ENCODE measurements at places on chromosomes 2 and 18.

GRCh38 chr2:168003876-168004275 is 243.5 kb downstream of the STK39 start:
- DNase-seq, result no peak

- DNase-seq, result no peak
Observed at GRCh38 chr2:189466656-189467055, 25.4 kb downstream of the WDR75 start.

DNA sequence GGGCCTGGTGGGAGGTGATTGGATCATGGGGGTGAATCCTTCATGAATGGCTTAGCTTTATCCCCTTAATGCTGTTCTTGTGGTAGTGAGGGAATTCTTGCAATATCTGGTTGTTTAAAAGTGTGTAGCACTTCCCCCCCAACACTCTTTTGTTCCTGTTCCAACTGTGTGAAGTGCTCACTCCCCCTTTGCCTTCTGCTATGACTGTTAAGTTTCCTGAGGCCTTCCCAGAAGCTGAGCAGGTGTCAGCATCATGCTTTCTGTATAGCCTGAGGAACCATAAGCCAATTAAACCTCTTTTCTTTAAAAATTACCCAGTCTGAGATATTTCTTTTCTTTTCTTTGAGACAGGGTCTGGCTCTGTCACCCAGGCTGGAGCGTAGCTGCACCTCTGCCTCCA is 139.4 kb downstream of the RNF152 start:
- DNase-seq, result no peak

DNA sequence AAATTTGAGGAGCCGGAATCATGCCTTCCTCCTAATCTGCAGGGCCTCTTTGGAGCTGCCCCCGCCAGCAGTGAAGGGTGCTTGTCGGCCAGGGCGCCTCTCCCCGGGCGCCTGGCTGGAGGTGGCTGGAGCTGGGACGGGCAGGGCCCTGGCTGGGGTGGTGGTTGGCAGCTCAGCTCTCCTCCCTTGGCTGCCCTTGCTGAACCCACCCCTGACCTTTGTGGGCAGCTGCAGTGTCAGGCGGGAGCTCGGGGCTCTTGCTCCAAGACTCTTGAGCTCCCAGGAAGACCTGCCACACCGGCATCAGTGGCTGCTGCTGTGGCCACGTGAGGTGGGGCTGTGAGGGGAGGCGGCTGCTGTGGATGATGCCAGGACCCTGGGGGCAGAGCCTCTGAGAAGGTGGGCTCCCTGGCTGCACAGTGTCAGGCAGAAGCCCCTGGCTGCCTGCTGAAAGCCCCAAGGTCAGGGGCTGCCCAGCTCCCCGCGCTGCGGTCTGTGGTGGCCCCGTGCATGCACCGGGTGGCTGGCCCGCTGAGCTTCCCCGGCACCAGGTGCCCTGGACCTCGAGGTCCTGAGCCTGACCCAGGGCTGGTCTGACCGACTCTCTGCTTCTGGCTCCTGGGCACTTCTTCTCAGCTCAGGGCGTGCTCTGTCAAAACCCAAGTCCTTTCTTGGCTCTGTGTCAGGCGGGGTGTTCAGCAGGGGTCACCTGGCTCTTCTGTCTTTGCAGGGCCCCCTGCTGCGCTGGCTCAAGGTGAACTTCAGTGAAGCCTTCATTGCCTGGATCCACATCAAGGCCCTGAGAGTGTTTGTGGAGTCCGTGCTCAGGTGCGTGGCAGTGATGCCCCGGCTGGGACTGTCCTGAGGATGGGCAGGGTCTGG is 34.5 kb downstream of the PDIA6 start:
- DNase-seq, result no peak

DNA sequence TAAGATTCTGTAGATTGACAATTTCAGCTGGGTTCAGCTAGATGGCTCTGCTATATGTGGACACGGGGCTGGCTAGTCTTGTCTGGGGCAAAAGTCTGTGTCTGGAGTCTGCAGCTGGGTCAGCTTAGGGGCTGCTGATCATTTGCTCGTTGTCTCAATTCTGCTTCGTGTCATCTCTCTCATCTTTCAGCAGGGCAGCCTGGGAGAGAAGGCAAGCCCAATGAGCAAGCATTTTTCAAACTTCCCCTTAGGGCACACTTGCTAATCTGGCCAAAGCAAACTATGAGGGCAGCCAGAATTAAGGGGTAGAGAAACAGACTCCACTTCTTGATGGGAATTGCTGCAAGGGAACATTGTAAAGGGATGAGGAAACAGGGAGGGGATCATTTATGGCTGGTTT is 462.6 kb downstream of the SLC4A3 start:
- DNase-seq, result no peak

DNA sequence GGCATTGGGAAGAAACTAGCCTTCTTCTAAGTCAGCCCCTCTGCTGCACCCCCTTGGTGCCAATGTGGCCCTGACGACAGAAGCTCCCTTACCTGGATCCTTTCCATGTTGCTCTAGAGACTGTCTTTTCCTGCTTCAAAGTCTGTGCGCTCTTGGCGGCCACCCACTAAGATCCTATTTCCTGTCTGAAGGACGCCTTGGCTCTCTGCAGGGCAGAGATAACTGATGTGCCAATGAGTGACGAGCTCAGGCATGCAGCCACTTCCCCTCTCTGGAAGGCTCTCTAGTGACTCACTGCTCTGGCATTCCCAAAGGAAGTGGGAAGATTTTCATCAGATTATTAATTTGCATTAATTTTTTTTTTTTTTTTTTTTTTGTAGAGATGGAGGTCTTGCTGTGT is 273.5 kb downstream of the CDH20 start:
- DNase-seq, result peak; percentile 47

- no peak for DNase-seq
Observed at GRCh38 chr18:76414936-76415621, 80.0 kb downstream of the ZNF516 start.

- DNase-seq, result no peak
Observed at GRCh38 chr2:220226076-220226475, 598.6 kb downstream of the SLC4A3 start.

DNA sequence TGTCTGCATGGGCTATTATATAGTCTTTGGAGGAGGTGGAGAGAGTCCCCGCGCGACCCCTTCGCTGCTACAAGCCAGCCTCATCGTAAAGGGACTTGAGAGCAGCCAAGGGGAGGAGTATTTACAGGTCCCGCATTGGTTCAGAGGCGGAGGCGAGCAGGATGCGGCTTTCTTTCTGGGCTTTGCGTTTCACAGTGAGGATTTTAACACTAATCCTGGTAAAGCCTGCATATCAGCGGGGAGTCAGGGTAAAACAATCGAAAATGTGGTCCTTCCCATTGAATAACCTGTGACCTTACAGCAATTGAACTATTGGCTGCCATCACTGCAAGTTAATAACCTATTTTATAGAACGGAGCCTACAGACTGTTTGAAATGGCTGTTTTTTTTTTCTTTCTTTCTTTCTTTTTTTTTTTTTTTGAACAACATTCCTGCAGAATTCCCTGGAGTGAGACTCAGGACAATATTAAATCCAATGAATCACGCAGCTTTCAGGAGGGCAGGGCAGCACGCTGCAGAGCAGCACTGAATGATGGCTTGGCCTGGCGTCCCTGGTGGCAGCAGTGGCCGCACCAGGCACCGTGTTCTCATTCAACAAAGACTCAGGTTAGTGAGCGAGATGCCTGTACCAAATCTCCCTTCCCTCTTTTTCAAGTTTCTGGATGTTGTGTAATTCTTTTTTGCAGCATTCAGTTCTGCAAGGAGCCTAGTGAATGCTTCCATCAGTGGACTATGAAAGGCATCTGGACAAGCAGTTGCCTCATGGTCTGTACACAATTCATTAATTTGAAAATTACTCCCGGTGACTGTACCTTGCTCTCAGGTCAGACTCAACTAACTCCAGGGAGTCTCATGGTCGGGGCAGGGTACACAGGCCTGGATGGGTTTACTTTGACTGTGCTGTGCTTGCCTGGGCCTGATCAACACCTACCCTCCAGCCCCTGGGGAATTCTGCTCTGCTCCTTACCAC is 19.8 kb downstream of the SMIM21 start:
- no peak for DNase-seq

DNA sequence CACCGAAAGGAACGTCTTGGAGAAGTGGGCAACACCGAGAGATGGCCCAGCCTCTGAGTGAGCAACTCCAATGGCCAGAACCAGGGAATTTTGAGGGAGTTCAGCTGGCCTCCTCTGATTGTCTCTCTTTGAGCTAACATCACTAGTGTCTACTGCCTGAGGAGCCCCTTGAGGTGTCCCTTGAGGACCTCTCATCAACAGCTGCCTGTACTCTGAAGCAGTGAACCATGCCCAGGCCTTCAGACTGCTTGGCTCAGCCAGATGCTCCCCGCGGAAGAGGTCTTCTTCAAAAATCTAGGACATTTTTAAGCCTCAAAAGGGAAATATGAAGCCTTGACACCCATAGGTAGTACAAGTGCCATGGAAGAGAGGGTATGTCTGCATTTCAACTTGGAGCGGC is 430.4 kb downstream of the TXNL1 start:
- DNase-seq, result no peak

DNA sequence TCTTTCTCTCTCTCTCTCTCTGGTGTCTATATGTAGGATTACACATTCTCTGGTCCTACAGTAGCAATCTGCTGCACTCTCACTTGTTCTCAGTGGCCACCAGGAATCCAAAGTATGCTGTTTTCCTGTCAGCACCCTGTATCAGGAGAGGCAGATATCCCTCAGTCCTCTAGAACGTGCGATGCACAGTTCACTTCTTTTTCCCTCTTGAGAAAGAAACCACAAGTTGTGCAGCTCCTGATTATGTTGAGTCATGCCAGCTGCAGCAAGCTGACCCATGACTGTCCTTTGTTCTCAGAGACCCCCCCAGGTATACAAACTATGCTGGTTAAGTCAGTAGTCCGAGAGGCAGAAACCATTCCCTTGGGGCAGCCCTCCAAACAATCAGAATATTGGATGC is 54.6 kb downstream of the LANCL1 start:
- DNase-seq, result no peak

GRCh38 chr2:147910990-147911473 is 66.2 kb downstream of the ACVR2A start:
- DNase-seq, result peak; percentile 50

GRCh38 chr2:26786207-26787028 is 562 bp downstream of the CENPA start:
- DNase-seq, result no peak

- DNase-seq, result no peak
Observed at GRCh38 chr18:54607213-54608027, 16.4 kb downstream of the DYNAP start.

GRCh38 chr18:853471-853870 is 41.4 kb upstream of the YES1 start:
- DNase-seq, result no peak

- no peak for DNase-seq
Observed at GRCh38 chr2:108621687-108622681, 87.7 kb downstream of the LIMS1 start.
